ENCODE measurements at places on chromosomes 2 and 18. TPM values are rescaled to one million over a fixed set of nuclear protein-coding genes. Genes with fewer than 3 reads are reported as not detected.
A peak's percentile ranks its signal among the peaks of the same experiment; 100 is the strongest.

DNA sequence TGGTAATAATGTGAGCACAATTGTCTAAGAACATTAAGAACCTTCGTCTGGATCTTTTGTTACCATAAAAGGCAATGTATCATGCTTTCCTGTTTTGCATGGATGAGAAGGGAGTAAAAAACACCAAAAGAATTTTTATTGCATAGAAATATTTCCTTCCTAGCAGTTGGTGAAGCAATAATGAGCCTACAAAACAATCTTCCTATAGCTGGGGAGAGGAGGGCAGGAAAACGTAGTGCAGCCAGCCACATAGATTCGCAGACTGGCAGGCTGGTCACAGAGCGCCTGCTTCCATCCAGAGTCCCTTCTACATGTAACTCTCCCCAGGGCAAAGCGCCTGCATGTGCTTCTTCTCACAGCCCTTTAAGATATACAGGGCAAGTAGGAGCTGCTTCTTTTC, 190.4 kb downstream of the BABAM2 start:
- peak; percentile 77 for DNase-seq

GRCh38 chr18:33755391-33755790, 177.4 kb downstream of the ASXL3 start:
- DNase-seq = no peak

GRCh38 chr2:158580760-158581159, 124.0 kb downstream of the PKP4 start:
- DNase-seq = no peak

DNA sequence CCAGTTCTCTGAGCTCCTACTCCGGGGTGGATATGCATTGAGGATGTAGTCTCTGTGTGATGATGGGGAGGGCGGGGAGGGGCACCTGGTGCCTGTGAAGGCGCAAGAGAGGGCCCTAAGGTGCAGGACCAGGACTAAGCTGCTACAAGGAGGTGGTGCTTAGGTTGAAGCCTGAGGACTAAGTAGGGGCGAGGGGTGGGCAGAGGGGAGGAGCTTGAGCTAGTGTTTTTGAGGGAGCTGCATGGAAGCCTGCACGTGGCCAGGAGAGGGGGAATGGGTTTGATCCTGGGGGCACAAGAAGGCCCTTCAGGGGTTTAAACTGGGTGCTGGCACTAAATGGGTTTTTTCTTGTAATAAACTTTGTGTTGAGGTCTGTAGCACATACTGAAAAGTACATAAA, 105.0 kb downstream of the UGGT1 start:
- DNase-seq = no peak

Gene SCYGR5
- total RNA-seq = not detected

GRCh38 chr2:188869550-188869949, 104.6 kb upstream of the COL3A1 start:
- DNase-seq = no peak

GRCh38 chr2:60353863-60354262, 199.6 kb downstream of the BCL11A start:
- no peak for DNase-seq

DNA sequence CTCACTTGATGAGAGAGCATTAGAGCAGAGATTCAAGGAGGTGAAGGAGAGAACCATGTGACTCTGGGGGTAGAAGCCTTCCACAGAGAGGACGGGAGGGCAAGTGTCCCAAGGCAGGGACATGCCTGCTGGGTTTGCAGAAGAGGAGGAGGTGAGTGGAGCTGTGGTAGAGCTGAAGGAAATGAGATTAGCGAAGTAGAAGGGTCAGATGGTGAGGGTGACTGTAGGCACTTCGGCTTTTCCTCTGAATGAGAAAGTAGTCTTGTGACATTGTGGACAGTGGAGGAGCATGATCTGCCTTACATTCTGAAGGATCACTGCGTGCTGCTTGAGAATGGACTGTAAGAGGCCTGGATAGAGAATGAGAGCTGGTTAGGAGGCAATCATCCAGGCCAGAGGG, 126.0 kb downstream of the NXPH2 start:
- DNase-seq = no peak

GRCh38 chr18:2515908-2516625, 55.2 kb downstream of the METTL4 start:
- peak; percentile 88 for DNase-seq

- DNase-seq = no peak
Observed at GRCh38 chr18:24841536-24841935, 381.1 kb downstream of the HRH4 start.

Gene RGPD4
- total RNA-seq = not detected

DNA sequence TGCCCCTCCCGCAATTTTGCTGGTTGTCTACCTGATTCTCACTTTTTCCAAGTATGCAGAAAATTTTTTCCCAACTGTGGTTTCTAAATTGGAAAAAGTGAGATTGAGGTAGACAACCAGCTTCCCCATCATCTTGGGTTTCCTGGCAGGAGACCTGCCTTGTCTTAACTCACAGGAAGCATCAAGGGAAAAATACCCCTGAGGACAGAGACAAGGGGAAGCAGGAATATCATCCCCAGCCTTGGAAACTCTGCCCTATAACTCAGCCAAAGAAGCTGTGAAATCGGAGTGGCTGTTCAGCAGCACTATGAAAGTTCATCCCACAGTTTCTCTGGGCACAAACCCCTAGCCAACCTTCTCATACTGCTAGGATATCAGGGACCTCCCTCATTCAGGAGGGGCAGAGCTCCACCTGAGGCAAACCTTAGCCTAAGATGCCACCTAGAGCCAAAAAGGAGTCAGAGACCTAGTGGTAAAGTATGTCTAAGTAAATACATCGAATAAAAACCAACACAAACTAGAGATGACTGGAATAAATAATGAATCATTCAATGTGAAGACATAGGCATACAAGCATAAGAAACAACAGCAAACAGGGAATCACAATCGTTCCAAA, 68.2 kb downstream of the ZSWIM2 start:
- DNase-seq = peak; percentile 6

GRCh38 chr2:97726261-97727064, 13.1 kb downstream of the ZAP70 start:
- DNase-seq = no peak

Gene DPYSL5
- total RNA-seq = under 0.01 TPM

Gene WDR12
- total RNA-seq = 16.7 TPM

Gene PTGR3
- total RNA-seq = 11.5 TPM

Gene CDKL4
- total RNA-seq = 0.25 TPM

Gene DHRS9
- not detected for total RNA-seq

Gene TMEM182
- total RNA-seq = 1.0 TPM

DNA sequence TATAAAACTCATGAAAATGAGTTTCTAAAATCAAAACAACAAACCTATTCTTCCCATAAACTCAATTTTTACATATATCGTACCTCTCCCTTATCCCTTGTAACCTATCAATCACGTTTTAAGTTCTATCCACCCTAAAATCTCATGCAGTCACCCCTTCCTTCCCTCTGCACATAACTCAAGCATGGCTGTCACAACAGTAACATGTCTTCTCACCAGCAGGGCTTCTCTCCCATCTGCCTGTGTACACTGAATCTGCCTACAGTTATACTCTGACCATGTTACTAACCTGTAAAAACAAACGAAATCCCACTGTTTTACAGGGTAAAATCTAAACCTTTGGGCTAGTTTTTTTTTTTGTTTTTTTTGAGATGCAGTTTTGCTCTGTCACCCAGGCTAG, 68.2 kb downstream of the MAP4K3 start:
- DNase-seq = no peak

DNA sequence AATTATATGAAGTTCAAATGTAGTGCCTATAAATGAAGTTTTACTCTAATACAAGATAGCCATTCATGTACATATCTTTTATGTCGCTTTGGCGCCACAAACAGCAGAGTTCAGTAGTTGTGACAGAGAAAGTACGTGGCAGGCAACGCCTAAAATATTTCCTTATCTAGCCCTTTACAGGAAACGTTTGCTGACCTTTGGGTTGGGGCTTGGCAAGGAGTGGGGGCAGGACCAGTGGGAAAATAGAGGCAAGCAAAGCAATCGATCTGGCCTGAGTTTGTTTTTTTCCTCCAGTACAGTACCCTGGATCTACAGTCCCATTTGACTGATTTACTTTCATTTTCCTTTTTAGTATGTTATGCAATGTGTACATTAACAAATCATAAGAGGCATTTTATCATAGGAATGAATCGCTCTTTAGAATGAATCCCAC, 13.1 kb downstream of the CCDC68 start:
- DNase-seq = peak; percentile 73

Gene ZFP36L2
- 13.4 TPM for total RNA-seq

- DNase-seq = no peak
Observed at GRCh38 chr2:235752846-235753245, 259.0 kb downstream of the AGAP1 start.

DNA sequence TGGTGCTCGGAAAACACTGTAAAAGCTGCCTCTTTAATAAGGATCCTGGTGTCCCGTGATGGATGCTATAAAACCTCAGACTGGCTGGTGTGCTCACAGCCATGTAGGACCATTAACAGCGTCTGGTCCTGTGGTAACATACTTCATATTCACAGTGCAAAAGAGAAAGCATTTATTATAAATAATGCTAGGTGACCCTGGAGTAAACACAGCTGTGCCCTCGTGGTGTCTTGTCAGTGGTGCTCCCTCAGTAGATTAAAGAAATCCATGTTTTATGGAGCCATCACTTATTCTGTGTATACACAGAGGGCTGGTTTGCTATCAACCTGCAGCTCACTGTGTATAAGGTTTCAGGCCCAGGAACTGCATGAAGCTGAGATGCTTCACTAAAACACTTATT, 106.9 kb downstream of the CDK15 start:
- no peak for DNase-seq

Gene MC4R
- not detected for total RNA-seq

Gene PDE11A
- under 0.01 TPM for total RNA-seq

Gene NTSR2
- total RNA-seq = not detected

GRCh38 chr2:216034065-216034464, 20.7 kb upstream of the MREG start:
- DNase-seq = peak; percentile 45

GRCh38 chr2:151103551-151103950, 158.1 kb downstream of the RBM43 start:
- DNase-seq = no peak

DNA sequence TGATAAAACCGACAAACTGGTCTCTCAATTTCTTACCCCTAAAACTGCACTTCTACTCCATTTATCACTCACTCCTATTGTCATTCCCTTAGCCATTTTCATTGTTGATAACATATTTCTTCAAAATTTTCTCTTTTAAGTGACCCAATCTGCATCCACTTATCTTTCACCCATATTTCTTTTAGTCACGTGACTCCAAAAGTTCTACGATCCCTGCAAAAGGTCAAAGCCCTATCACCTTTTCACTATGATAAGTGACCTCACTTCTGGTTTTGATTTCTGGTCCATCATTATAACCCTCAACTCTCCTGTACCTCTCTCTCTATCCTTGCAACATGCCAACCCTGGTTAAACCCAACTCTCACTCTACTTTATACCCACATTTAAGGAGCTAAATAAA, 49.1 kb downstream of the LRATD1 start:
- no peak for DNase-seq

DNA sequence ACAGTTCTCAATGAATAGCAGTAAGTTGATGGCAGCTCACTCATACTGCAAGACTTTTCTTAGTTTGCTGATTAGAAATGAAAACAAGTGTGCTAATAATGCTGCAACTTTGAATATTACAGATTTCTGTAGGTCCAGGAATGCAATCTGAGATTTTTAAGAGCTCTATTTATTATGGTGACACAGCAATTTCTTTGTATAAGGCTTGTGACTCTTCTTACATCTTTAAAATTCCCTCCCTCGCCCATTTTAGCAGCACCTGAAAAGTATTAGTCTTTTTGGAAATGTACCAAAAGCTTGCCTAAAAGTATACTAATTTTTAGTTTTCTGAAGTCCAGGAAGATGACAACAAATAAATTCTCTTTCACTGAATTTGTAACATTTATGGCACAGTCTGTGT, 4.4 kb upstream of the HTR2B start:
- DNase-seq = no peak

Gene HOXD1
- total RNA-seq = 4.6 TPM

- DNase-seq = no peak
Observed at GRCh38 chr2:28673338-28673737, 78.3 kb upstream of the PPP1CB start.

GRCh38 chr2:1945819-1946218, 201.5 kb upstream of the PXDN start:
- no peak for DNase-seq

DNA sequence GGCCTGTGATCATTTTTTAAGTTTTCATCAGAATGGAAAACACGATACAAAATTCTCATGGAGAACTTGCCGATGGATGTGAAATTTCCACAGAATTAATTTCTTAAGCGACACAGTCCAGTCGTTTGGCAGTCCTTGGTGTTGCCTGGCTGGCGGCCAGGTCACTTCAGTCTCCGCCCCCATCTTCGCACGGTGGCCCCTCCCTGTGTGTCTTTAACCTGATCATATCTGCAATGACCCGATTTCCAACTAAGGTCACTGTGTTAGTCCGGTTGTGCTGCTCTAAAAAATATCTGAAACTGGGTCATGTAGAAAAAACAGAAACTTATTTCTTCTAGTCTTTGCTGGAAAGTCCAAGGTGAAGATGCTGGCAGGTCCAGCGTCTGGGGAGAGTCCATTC, 44.5 kb upstream of the COPS8 start:
- no peak for DNase-seq

Gene ZNF142
- 7.3 TPM for total RNA-seq

DNA sequence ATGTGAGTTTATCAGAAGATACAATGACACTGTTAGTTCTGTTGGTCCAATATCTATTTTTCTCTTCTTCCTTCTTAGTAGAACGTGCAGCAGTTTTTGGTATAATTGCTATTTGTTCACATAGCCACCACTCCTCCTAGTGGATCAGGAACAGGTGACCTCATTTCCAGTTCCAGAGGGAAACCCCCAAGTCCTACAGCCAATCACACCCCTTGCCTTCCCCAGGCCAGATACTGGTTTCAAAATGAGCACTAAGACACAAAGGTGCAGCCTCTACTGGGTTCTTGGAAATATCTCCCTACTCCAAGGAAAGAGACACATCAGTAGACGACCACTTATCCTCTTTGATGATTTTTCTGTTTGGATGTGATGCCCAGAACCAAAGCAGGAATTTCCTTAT, 103.2 kb downstream of the TCF4 start:
- DNase-seq = peak; percentile 35

Gene LOXL3
- 2.0 TPM for total RNA-seq

DNA sequence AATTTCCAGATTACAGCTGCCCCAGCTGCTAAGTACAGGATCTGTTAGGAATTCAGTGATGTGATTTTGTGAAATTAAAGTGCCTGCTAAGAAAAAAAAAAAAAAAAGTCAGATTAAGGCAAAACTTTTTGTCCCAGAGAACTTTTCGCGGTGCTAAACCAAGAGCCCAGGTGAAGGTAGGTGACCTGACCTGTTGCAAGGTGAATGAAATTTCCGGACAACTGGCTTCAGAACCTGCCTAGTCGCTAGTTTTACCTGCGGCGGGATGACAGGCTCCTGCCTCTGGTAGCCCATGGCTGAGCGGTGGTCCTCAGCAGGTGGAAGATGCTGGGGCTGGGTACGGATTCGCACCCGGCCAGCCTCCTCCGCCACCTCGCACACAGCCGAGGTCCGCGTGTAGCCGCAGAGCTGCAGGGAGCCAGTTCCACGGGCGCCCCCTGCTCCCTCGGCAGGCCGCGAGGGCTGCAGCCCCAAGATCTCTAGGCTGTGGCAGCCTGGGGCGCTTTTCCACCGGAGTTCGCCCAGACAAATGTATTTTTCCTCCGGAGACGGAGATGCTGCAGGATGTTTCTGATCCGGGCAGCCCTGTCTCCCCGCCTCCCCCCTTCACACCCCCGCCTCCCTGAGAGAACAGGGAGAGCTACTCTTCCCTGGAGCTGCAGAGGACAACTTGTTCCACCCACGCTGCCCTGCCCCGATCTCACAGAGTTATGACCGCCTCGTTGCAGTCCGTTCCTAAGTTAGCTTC, at the start of gene SLC38A11:
Gene SLC38A11 (minus strand): TSS at position 572 of the 748 bp plus-strand sequence. CDS start 278 bp downstream, at position 294.
- peak; percentile 3 for DNase-seq

Gene SCN9A
- total RNA-seq = 0.51 TPM
